Activated naive CD4-positive, alpha-beta T cell treated with anti-CD3 and anti-CD28 coated beads for 36 hours (primary cell): ENCODE measurements at places on chromosomes 3 and 15.
A peak's percentile ranks its signal among the peaks of the same experiment; 100 is the strongest.

- no peak for DNase-seq
Measured at GRCh38 chr15:70341566-70341965, 243.8 kb upstream of the TLE3 start.

DNA sequence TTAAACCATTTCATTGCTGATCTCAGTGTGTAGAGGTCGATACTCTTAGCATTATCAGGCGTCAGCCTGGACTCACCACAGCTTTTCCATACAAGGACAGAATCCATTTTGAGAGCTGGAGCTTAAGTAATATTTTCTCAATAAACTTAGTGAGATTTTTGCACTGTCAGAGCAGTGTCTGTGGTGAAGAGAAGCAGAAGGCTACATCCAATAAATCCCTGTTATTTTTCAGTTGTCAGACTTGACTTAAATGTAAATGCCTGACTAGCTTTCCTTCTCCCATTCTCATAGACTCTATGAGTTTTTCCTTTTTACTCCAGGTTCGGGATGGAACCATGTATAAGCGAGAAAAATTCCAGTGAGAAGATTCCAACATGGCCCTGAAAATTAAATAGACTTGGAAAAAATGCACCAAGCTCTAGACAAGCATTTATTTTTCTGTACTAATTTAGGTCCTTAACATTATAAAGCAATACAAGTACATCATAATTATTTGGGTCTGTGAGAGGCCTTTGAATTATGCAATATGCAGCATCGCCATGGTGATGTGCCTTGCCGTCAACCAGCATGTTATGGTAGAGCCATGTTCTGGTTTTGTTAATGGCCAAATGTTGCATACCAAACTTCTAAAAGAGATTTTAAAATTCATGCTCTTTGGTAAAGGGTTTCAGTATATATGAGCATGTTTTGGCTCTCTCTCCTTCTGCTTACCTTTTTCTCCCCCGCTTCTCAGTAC, 62.0 kb downstream of the RARB start:
- no peak for DNase-seq

GRCh38 chr3:57999417-58000115, 8.7 kb upstream of the FLNB start:
- no peak for DNase-seq

- no peak for DNase-seq
Measured at GRCh38 chr3:81249540-81250029, 511.9 kb downstream of the GBE1 start.

DNA sequence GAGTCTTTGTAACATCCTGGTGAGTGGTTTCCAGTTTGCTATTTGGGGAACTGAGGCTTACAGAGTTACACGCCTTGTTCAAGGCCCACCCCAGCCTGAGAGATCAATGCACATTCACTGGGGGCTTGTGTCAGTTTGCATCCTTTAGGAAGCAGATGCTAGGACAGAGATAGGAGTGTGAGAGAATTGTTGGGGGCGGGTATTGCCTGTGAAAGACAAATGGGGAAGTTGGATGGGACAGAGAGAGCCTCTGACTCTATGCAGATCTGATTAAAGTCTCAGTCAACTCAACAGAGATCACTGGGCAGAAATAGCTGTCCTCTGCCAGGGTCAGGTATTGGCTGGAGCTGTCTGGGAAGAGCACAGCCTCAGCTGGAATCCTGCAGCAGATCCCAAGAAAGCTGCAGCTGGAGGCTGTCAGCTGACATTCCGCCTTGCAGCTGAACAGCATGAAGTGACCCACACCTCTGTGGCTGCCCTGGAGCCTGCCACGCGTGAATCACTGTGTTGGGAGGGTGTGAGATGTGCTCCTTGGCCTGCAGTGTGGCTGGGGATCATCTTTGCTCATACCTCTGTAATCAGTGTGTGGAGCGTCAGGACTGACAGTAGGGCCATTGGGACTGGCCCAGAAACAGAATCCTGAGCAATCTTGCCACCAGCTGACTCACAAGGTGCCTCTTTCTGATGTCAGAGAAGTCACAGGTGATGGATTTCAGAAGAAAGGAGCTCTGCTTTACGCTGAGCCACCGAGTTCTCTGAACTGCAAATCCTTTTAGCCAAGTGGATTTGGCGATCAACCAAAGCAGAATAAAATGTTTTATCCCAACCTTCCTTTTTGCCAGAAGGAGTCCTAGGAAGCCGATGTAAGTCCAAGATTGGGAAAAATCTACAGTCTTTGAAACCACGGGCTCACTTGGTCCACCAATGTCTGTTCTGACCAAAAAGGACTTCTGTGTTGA, 284.1 kb upstream of the LRRFIP2 start:
- peak; percentile 10 for DNase-seq

DNA sequence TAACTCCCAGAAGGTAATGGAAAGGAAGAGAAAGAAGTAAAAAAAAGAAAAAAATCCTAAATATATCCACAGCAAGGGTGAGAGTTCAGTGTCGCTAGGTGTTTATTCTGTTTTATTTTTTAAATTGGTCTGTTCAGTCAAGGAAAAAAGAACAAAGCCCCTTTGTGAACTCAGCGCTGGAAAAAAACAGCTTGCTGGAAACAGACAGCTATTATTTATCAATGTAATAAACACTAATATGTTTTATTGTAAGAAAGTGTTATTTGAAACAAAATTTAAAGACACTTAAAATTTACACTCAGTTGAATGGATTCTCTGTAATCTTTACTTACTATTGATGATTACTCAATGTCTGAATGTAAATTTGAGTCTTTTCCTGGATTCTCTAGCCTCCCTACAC, 32.3 kb upstream of the LEKR1 start:
- DNase-seq = no peak

DNA sequence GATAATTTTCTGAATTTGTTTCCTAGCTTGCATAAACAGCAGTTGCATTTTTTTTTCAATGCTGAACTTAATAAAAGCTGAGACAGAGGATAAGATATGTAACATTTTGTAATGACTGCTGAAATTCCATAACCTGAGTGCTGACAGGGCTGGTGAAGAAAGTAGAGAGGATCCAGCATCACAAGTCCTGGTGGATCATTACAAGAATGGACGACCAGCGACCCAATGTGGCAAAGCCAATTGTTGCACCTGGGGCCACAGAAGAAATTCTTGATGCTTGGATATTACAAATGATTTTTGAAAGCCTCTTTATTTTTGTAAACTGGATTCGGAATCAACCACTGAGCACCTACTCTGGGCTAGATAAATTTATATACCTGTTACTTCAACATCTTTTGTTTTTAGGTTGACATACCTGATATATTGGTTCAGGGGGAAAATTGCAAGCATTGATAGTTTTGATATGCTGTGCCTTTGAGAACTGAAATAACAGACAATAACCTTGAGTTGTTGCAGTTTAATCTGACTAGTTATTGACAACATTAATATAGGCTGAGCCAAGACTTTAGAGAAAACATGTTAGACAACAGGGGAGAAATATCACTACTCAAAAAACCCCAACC, 3.9 kb upstream of the ACTL6A start:
- peak; percentile 76 for DNase-seq

- no peak for DNase-seq
Measured at GRCh38 chr15:68300115-68300940, 22.8 kb downstream of the FEM1B start.

DNA sequence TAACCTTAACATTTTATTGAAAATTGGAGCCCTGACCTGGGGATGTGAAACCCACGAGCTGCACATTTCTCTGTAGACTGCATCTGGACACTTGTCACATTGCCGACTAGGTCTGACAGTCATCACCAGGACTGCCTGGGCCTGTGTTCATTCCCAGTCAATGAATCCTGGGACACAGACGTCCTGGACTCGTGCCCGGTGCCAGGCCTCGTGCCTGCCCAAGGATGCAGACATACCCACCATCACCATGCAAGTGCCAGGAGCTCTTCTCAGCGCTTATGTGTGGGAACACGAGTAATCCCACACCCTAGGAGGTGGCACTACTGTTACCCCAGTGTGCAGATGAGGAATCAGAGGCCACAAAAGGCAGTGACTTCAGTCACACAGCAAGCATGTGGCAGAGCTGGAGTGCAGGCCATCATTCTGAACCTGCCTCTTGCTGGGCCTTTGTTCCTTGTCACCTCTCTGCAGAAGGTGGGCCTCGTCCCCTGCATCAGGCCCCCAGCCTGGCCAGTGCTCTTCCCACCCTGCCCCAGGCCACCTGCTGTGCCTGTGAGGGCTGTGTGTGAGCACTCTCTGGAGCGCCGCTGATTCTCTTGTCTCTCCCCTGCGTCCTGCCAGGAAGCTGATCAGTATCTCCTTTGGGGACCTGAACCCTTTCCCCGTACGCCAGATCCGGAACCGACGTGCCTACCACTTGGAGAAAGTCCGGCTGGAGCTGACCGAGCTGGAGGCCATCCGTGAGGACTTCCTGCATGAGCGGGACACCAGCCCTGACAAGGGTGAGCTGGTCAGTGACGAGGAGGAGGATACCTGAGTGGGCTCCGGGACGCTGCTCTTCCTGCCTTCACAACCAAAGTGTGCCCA, 58.5 kb downstream of the ADAMTS7 start:
- no peak for DNase-seq

GRCh38 chr3:171772427-171773056, 37.7 kb downstream of the PLD1 start:
- DNase-seq = peak; percentile 76

- DNase-seq = no peak
Measured at GRCh38 chr15:22806664-22807063, 20.2 kb downstream of the NIPA1 start.

GRCh38 chr15:60536314-60536713, 57.4 kb upstream of the ICE2 start:
- no peak for DNase-seq

GRCh38 chr15:70967646-70968045, 75.0 kb downstream of the LRRC49 start:
- DNase-seq = no peak

- DNase-seq = peak; percentile 51
Measured at GRCh38 chr15:38589502-38589901, 24.9 kb upstream of the RASGRP1 start.

DNA sequence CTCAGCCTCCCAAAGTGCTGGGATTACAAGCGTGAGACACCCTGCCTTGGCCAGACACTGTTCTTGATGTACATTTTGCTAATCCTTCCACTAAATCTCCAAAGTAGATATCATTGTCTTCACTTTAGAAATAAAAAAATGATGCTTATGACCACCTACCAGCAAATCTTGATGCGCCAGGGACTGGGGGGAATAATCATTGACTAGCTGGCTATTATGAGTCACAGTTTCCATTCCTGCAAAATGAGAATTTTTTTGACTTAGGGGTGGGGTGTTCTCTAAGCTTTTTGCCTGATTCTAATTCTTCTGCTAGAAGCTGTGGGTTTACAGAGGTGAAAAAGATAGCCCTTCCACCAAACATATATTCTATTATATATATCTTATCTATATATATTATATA, 17.1 kb upstream of the RFC4 start:
- no peak for DNase-seq

- no peak for DNase-seq
Measured at GRCh38 chr3:173943264-173943663, 545.7 kb downstream of the NLGN1 start.

DNA sequence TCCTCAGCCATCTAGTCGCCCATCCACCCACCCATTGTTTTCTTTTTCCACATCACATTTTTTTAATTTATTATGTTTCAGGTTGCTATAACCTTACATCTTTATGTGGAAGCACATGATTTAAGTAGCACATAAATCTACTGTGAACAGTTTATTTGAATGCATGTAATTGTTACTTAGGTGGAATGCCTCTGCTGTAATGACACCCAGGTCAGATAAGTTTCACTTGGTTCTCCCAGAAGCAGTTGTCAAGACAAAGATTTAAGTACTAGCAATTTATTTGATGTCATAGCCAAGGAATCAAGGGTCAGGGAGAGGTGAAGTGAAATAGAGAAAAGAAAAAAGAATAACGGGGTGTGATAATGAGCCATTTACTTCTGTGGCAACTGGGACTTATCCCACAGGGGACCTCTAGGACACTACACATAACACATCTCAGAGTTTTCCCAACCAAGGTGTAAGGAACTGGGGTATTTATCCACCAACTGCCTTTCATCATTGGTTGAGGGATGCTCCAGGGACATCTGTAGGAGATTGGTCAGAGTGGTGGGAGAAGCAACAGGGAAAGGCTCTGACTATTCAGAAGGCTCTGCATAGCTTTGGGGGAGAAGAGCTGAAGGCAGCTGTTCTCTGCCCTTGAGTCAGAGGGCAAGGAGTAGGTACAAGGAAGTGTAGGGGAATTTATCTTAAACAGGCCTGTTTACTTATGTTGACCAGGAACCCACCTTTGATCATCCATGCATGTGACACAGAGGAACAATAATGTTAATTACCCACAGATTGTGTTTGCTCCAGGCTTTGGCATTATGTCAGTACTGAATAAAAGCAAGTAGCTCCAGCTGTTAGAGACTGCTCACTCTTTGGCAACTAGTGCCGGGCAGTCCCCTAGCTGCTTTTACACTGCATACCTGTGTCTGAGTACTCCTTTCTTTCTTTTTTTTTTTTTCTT, 94.8 kb downstream of the CD200R1L start:
- no peak for DNase-seq

DNA sequence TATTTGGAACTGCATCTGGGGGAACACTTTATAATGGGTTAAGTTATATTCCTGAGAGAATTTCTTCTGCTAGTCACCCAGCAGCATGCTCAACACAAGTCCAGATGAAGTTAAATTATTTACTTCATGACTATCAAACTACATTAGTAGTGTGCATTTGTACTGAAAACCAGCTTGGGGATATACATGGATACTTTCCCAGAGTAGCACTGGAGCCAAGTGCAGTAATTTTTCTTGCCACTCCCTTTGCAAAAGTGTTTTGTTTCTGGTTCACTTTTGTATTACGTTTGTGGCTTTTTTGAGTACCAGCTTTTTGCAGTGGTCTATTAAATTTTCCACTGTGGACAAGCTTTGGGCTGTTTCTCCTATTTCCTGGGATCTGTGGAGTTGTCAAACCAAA, 243.0 kb downstream of the AGBL1 start:
- no peak for DNase-seq

GRCh38 chr3:151709847-151710246, 23.9 kb upstream of the AADACL2 start:
- no peak for DNase-seq

- DNase-seq = peak; percentile 12
Measured at GRCh38 chr15:43329217-43329959, 985 bp downstream of the LCMT2 start.

DNA sequence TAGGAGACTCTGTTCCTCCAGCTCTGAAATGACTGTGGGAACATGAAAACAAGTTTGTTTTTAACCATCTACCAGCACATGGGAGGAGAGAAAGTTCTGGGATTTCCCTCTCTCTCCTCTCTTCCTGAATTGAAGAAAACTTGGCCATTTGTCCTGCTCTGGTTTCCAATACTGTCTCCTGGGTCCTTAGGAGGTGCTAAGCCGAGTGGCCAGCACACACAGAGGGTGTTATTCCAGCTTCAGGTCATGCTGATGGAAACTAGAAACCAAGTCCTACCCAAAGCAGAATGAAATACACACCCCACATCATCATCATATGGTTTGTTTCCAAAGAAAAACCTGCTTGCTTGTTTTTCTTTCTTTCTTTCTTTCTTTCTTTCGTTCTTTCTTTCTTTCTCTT, 172.7 kb downstream of the RPLP1 start:
- DNase-seq = no peak
